Effector CD4-positive, alpha-beta T cell (primary cell): ENCODE measurements at places on chromosomes 12 and 14.

GRCh38 chr12:132873724-132874123 lies 13.7 kb downstream of the CHFR start:
- no peak for DNase-seq

DNA sequence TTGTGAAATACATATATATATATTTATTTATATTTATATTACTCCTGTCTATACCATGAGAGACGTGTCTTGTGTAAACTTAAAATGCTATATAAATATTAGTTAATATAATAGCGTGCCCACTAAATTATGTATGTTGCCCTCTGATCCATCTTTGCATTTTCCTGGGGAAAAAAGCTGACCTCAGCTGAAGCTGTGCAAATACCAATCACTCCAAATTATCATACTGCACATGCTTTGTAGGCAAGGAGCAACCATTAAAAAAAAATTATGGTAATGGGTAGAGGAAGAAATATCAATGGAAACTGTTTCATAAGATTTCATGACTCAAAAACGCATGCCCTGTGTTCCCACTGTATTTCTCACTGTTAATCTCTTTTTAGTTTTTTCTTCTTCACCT lies 179.8 kb downstream of the ANO4 start:
- no peak for DNase-seq

DNA sequence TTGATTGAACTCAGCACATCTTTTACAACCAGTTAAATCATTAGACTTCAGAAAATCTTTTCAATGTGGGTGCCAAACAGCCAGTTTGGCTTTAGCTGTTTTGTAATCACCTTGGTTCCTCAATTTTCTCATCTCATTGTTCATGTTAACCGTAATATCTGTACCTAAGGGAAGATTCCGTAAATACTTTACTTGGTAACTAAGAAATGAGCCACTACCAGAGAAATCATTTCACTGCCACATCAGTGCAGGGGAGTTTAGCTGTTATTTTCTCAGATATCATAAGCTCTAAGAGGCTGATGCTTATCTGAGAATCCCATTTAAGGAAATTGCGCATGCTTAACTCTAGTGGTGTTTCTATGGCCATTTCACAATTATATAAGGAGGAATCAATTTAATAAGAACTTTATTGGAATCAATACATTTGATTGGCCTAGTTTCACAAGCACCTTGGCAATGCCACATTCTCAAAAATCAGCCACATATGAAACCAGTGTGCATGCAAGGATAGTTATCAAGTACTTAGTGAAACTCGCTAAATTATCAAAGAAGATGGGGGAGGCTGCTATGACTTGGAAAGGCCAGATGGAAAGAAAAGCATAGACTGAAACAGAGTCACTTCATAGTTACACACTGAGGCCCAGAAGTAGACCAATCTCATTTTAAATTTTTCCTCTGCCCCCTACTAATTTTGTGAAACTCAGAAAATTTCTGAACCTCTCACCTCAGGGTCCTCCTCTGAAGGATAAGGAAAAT lies 28.1 kb upstream of the IL22 start:
- no peak for DNase-seq

DNA sequence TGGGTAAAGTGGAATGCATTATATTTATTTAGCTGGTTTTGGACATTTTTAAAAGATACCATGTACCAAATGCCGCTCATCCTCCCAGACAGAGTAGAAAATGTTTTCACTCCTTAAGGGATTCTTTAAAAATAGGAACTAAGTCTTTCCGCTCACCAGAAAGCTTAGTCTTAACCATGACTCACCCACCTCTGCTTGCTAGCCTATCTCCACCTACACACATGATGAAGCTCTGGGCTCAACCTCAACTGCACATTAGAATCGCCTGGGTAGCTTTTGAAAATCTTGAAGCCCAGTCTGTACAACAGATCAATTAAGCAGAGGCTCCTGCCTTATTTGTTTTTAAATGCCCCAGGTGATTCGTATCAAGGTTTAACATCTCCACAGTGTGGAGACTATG lies 260.5 kb downstream of the NEDD1 start:
- DNase-seq = no peak

DNA sequence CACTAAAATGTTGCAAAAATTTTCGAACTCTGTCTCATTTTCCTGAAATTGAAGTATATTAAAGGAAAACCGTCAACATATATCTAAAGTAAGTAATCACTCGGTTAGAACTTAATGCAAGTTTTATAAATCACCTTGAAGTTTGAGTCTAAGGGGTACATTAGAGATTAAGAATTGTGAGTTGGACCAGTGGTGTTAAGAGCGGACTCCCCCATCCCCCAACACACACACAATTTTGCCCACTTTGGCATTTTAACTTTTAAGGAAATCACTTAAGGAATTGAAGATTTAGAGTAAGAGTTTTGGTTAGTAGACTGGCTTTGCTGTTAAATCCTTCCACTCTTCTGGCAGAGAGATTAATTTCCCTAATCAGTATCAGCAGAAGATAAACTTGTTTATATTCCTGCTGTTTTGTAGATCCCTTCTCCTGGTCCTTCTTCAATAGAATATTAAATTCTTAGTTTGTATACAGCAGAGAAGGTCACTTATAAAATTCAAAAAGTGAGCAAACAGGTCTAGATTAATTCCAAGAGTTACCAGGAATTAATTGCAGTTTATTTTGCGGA lies 1.5 kb downstream of the HIF1A start:
- DNase-seq = no peak

- DNase-seq = no peak
These were observed 14.2 kb upstream of the SLC38A4 start for GRCh38 chr12:46839964-46840363.

DNA sequence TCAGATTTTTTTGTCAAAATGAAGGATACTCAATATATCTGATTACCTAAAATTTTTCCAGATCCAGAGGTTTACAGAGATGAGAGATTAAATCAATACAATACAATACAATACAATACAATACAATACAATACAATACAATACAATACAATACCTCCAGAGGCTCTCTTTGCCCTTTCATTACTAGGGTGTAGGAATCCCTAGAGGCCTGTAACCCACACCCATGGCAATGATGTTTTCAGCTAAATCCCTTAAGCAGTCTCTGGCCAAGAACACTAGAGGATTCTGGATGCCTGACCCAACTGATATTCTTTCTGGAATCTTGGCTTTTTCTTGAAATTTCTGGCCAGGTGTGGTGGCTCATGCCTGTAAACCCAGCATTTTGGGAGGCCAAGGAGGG lies 23.7 kb upstream of the AEBP2 start:
- no peak for DNase-seq

- DNase-seq = no peak
These were observed 9.5 kb downstream of the HHIPL1 start for GRCh38 chr14:99654235-99654985.
